ENCODE measurements at places on chromosomes 7 and 10.

- no peak for DNase-seq
These were observed 20.6 kb upstream of the FAM180A start for GRCh38 chr7:135769005-135769802.

- DNase-seq: no peak
These were observed 130.7 kb downstream of the REEP3 start for GRCh38 chr10:63651864-63652263.

- DNase-seq: no peak
These were observed 718 bp downstream of the DYNC2I1 start for GRCh38 chr7:158856883-158857668.

DNA sequence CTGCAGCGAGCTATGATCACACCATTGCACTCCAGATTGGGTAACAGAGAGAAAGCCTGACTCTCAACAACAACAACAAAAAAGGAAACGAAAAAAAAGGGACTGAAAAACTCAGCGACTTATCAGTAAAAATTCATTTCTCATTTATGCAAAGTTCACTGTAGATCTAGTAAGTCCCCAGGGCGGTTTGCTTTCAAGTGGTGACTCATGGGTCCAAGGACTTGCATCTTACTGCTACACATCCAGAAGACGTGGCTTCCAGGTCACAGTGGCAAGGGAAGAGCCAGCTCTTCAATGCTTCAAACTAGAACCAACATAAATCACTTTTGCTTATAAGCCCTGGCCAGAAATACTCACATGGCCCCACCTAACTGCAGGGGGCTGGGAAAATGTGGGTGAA is 178.3 kb upstream of the AUTS2 start:
- no peak for DNase-seq
